ENCODE measurements at places on chromosomes 5 and 9. TPM values are rescaled to one million over a fixed set of nuclear protein-coding genes. Genes with fewer than 3 reads are reported as not detected.

The PCDHA11 gene
- total RNA-seq = not detected

DNA sequence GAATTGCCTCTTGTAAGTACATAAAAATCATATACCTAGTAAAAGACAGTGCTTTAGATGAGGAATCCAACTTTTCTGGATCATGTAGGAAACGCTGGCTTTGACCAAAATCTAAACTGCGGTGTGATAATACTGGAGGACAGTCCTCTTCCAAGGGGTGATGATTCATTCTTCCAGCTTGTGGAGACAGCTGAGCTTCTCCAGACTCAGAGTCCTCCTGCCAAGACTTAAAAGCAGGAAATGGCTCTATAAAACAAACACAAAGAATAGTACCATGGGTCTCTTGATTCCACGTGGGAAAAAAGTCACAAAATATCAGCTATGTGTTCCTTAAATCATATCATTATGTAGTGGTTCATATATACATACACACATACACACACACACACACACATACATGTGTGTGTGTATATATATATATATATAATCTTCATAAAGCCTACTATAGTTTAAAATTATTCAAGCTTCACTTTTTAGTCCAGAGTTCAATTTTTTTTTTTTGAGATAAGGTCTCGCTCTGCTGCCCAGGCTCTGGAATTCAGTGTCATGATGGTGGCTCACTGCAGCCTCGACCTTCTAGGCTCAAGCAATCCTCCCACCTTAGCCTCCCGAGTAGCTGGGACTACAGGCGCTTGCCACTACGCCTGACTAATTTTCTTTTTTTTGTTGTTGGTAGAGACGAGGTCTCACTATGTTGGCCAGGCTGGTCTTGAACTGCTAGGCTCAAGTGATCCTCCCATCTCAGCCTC, 65.0 kb downstream of the PKD2L2 start:
- no peaks in the 10 kb centered on the region for H3K27me3 ChIP-seq
- peaks cover 66% of the 10 kb centered on the region for H3K36me3 ChIP-seq
- DNase-seq = no peak

- H3K4me3 ChIP-seq = no peak overlapping the region
- H3K36me3 ChIP-seq = no peaks in the 10 kb centered on the region
- H3K27ac ChIP-seq = no peak overlapping the region
- DNase-seq = no peak
- no peaks in the 10 kb centered on the region for H3K27me3 ChIP-seq
Measured at GRCh38 chr9:74920944-74921626, 31.6 kb downstream of the C9orf40 start.

DNA sequence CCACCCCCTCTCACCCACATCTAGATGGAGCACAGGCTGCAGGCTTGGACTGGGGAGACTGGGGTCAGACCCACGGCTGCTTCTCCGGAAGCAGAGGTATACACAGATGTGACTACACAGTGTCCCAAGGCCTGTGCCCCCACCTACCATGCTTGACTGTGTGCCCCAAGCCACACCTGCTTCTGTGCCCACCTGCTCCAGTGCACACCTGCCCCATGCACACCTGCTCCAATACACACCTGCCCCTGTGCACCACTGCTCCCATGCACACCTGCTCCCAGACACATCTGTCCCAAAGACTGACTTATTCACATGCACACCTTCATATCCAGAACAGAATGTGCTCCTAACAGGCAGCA, 5.5 kb upstream of the COL5A1 start:
- no peaks in the 10 kb centered on the region for H3K36me3 ChIP-seq
- H3K4me3 ChIP-seq = no peak overlapping the region
- peaks cover 58% of the 10 kb centered on the region for H3K27me3 ChIP-seq
- no peak overlapping the region for H3K27ac ChIP-seq
- H3K4me1 ChIP-seq = no peaks in the 10 kb centered on the region
